ENCODE measurements at places on chromosomes 7 and 10.

DNA sequence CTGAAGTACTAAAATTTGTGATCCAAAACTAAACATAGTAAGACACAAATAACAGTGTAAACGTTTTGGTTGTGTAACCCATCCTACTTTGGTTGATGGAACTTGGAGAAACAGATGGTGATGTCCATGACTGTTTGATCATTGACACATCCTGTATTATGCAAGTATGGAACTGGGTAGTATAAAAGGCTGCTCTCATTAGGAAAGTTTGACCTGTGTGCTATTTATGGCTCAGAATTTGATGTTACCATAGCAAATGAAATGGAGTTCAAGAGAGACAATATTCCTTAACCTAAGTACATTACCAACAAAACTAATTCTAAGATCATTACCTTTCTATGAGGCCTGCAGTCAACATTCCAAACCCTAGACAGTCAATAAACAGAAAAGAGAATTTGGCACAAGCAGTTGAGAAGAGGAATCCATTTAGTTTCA, 39.9 kb downstream of the DKK1 start:
- no peak for DNase-seq

- no peak for DNase-seq
These were observed 54.8 kb downstream of the LYZL1 start for GRCh38 chr10:29343607-29344038.

- DNase-seq, result no peak
These were observed 27.7 kb upstream of the ZNF467 start for GRCh38 chr7:149801002-149801566.

GRCh38 chr10:124496620-124497019, 35.0 kb downstream of the LHPP start:
- DNase-seq, result no peak

DNA sequence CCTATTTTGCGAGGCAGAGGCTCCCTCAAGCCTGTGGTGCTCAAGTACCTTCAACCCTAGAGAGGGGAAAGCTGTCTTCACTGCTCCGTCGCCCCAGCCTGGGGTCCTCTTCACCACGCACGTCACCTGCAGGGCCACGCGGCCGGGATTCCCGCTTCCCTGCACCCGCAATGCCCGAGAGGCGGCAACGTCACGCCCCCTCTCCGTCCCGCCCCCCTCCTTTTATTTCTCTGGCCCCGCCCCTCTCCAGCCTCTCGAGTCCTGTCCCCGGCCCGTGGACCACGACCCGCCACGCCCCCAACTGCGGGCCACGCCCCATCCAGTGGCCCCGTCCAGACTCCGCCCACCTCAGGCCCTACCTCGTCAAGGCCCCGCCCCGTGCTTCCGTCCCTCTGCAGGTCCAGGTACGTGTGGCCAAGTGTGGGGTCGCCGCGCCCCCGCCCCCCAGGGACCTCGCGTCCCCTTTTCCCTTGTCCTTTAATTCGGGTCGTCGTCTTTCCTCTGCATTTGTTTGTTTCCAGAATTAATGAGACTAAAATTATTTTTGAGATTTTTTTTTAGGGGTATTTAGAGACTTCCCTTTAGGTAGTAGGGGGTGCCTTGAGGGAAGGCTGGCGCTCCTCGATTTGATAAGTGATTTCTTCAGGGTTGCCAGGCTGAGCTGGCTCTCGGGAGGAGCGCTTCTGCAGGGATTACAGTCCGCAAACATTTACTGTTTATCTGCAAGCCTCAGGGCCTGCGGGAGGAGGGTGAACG, 69.8 kb upstream of the BAIAP2L1 start:
- DNase-seq, result no peak

DNA sequence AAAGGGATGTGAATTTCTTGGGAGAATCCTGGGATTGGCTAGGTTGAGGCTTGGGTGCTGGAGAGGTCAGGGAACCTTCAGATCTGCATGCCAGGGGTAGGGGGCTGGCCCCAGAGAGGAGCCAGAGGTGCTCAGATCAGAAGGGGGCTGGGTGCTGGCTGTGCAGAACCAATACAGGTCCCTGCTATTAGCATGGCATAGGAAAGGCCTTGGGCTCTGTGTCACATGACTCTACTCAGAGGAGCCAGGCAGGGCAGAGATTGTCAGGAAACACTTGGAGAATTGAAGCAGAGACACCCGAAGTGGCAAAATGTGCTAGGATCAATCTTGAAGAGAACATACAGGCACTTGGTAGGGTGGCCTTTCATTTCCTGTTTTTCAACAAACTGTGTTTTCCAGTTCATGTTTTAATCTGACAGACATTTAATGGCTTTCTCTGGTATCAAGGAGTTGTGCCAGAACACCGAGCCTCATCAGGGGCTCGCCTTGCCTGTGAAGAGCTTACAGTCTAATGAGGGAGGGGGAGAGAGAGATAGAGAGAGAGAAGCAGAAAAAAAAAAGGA, 498.9 kb downstream of the RPS24 start:
- no peak for DNase-seq

DNA sequence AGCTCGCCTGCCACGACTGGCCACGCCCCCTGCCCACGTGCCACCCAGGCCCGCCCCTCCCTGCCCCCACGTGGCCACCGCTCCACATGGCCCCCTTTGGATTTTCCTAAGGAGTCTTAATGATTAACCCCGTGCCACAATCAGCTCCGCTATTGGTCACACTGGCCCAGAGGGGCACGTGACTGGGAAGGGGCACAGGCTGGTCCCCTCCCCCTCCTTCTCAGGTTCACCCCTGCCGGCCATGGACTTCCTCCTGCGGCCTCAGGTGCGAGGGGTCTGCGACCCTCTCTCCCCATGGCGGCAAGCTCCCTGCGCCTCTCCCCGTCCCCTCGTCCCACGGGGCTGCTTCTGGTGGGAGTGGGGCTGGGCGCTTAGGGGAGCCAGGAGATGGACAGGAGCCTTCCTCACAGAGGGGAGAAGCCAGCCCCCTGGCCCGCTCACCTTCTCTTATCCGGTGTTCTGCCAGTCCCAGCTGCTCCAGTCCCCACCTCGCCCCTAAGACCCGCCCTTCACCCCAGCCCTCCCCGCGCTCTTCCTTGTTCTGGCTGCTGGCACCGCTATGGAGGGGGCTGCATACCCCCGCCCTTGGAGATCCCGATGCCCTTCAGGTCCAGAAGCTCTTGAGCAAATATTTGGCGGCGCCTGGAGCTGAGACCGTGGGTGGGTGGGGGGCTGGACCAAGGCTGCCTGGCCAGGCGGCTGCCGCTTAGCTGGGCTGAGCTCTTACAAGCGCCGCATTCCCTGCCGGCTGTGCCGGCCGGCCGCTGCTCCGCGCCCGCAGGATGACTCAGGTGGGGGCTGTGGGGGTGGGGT, 3.2 kb downstream of the SLC4A2 start:
- DNase-seq, result no peak

DNA sequence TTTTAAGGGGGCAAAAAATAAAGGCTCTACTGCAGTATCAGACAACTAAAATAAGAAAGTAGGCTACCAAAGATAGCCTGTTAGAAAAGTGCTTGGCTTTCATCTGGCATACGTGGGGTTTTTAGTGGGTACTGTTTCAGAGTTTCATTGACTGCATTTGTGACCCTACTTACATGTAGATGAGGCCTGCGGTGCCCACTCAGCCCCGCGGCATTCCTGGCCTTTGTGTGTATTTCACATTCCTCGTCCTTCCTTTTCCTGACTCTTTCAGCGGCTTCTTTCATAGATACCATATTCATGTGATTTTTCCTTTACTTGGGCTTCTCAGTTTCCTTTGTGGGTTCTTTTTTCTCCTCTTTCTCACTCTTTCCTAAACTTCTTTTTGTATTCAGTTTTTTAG, 50.7 kb downstream of the UBE3C start:
- DNase-seq, result no peak

GRCh38 chr10:34766266-34766600, 48.9 kb downstream of the PARD3 start:
- no peak for DNase-seq

DNA sequence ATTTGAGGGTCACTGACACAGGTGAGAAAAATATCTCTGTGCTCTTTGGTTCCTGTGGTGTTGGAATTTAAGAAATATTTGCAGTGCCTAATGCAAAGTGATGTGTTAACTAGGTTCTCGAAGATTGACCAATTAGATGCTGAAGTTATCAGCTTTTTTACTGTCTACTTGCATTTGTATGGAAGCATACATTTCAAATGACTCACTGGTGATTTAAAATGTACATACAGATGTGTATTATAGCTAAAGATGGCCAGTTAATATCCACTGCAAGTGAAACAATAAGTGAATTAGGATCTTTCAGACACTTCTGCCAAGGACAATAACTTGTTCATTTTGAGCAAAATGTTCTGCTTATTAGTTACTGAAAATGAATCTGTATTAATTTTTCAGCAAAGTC, 205.0 kb downstream of the FANK1 start:
- no peak for DNase-seq

GRCh38 chr7:97580205-97580604, 151.7 kb upstream of the TAC1 start:
- DNase-seq, result no peak

DNA sequence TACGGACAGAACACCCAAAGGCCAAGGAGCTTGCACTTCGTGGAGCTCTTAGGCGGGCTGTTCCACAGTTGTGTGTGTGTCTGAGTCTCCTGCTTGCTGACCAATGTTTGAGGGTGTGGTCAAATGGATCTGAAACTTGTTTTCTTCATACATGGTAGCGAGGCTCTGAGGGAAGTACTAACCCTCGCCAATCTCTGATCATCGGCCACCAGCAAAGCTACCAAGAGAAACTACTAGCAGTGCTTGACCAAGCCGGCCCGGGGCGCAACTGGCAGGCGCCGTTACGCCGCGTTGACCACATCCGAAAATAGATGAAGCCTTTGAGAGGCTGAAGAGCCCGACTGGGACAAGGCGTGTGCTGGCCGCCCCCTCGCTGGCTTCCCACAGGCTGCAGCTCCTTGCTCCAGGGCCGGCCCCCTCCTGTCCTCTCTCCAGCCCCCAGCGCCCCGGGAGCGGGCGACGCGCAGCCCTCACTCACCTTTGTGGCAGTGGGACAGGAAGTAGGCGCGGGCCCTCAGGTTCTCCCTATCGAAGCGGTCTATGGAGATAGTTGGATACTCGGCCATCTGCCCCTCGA, 384 bp downstream of the DCLRE1C start:
- no peak for DNase-seq

GRCh38 chr7:116340943-116341907, 130.9 kb downstream of the TES start:
- no peak for DNase-seq

- no peak for DNase-seq
These were observed 450.2 kb upstream of the GALNT17 start for GRCh38 chr7:70681469-70682350.

DNA sequence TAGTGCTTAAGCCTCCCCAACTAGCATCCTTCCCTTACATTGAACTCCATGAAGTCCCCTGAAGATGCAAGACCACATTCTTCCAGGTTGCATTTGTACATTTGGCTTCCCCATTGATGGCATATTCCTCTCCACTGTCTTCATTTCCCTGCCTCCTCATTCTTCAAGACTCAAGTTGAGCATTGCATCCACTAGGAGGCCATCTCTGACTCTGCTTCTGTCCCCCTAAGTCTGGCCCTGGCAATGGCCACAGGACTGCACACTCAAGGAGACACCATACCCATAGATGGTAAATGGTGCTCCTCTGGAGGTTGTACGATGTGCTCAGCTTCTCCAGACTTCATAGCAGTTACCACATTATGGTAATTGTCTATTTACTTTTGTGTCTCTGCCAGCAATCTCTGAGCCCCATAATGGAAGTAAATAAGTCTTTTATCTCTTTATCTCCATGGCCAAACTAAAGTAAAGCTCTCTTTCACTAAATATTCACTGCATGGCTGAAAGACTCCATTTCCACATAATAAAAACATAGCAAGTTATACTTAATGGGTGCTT, 112.6 kb downstream of the PTPRZ1 start:
- no peak for DNase-seq

DNA sequence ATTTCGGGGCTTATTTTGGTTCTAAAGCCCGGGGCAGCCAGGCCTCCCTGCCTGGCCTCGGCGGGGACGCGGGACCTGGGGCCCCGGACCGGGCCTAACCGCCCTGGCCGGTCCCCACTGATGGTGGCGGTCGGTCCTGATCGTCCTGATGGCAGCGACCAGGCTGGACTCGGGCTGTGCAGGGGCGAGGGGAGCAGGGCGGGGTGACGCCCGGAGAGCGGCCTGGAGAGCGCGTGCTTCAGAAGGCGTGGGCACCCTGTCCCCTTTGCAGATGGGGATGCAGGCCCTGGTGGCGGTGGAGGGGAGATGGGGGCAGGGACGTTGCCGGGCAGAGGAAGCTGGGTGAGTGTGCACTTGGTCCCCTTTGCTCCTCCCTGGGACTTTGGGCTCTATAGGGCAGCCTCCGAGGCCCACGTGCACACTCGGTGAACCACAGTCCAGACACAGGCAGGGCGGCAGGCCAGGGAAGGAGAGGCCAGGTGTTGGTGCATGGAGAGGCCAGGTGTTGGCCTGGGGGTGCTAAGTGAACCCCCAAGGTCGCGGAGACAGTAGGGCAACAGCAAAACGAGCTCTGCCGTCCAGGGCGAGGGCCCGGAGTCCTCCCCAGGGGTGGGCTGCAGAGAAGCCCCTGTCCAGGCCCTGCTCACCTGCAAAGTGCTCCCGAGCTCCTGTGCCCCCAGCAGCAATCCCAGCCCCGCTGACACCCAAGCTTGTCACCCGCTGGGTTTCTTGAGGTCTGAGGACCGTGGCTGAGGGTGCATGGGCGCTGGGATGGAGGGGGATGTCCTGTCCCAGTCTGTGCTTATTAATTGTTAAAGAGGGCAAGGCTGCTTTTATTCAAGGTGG, 42.4 kb upstream of the FAM20C start:
- peak; percentile 73 for DNase-seq

- DNase-seq, result no peak
These were observed 72.7 kb downstream of the ELFN1 start for GRCh38 chr7:1742555-1743303.

GRCh38 chr10:69960988-69961880, 91.4 kb upstream of the MACROH2A2 start:
- DNase-seq, result no peak

DNA sequence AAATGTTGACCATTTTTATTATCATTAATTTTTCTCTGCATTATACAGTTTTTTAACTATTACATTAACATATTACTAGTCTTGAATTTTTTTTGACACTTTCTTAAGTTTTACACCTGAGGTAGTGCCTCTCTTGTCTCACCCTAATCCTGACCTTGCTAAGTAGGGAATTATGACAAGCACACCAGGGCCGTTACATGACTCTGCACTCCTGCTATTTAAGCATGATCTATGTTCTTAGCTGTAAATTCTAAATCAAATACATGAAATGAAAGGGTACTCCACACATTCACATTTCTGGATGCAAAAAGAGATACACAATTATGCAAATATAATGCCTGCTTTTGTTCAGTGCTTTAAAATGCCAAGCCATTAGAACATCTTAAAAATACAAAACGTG, 23.6 kb downstream of the CPVL start:
- no peak for DNase-seq

DNA sequence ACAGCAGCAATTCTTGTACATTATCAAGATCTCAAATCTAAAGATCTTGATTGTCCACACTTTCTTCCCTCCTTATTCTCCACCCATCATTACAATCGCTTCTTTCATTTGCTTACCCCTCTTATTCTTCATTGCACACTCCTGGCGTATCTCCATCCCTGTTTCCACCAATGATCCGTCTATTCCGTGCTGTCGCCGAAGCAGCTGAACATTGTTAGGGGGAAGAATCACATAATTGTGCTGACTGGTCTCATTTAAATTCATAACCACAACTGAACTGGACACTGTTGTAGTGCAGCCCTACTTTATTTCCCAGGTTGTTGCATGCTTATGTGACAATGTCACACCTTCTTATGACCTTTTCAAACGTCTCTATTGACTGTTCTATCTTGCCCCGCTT, 18.9 kb upstream of the NRP1 start:
- DNase-seq, result peak; percentile 9

GRCh38 chr7:33040803-33041516, 21.6 kb downstream of the NT5C3A start:
- no peak for DNase-seq

All from nucleus accumbens (tissue), 56 donors.